ENCODE measurements at places on chromosomes 4 and X.

DNA sequence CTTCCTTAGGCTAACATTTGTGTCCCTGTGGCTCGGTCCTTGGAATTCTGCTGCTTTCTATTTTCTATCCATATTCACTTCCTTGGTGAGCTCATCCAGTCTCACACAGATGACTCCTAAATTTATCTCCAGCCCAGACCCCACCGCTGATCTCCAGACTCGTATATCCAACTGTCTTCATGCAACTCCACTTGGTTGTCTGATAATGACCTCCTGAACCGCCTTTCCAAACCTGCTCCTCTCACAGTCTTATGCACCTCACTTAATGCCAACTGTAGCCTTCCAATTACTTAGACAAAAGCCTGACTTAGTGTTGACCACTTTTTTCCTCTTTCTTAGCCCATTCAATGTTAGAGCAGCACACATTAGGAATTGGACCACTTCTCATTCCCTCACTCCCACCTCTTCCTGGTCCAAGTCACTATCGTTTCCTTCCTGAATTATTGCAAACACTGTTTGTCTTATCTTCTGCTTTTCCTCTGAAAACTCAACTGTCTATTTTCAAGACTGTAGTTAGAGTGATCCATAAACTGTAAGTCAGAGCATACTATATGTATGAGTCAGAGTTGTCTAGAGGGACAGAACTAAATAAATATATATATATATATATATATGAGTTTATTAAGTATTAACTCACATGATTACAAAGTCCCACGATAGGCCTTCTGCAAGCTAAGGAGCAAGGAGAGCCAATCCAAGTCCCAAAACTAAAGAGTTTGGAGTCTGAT, 292.5 kb downstream of the UNC5C start:
- DNase-seq: no peak

DNA sequence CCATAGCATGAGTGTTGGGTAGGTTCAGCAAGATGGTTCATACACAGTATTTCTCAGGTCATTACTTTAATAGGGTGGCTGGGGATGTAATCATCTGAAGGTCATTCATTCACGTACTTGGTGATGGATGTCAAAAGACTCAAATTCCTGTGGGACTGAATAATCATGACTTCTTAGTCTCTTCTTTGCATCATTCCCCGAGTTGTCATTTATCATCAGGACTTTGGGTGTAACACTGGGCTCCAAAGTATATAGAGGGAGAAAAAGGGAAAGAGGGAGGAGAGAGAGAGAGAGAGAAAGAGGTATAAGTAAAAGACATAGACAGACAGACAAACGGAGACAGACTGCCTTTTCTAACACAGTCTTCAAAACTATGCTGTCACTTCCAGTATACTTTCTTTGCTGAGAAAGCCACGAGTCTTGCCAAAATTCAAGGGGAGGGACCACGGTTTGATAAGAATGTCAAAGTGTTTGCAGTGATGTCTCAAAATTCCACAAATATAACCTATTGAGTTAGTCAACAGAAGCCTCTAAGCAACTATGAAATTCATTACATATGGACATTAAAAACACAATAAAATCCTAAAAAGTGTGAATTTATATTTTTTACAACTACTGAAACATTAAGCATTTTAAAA, 55.9 kb downstream of the UGT2A3 start:
- DNase-seq: no peak

DNA sequence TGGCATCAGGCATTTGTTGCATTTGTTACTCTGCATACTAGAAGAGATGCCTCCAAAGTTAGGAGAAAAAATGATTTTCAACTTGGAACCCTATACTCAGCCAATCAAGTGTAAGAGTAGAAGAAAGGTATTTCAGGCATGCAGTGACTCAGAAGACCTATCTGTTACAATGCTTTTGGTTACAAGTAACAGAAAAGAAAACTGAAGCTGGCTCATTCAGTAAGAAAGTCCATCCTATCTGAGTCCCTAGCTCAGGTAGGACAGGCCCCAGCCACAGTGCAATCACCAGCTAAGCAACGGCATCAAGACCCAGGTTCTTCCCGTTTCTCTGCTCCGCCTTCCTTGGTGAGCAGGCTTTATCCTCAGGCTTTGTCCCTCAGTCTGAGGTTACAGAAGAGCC, 23.3 kb downstream of the MECP2 start:
- no peak for DNase-seq

GRCh38 chrX:46306103-46306502, 239.1 kb downstream of the ZNF674 start:
- DNase-seq: no peak

- DNase-seq: no peak
Measured at GRCh38 chrX:24515447-24515846, 50.4 kb downstream of the PDK3 start.

- DNase-seq: no peak
Measured at GRCh38 chr4:22014222-22014741, 65.7 kb upstream of the KCNIP4 start.

GRCh38 chr4:151576627-151577026, 167.7 kb downstream of the FHIP1A start:
- no peak for DNase-seq

DNA sequence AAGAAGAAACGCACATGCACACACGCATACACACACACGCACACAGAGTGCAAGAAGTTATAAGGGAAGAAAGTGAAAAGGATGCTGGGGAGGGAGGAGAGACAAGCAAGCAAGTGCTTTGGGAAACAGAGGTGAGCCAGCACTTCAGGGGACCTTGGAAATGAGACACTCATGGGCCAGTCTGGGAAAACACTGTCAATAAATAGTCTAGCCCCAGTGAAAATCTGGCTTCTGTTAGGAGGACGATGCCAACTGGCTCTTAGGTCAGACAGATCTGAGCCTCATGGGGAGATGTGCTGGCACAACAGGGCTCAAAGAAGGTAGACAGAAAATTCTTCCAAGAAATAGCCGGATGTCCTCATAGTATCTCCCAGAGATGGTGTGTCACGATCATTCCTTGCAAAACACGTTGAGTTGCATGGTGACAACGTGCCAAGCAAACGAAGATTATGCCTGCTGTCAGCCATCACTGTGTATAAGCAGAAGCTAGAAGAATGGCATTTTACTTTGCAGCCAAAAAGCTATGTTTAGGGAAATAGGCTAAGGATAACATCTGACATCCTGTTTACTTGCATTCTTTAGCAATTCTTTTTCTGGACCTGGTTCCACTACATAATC, 557 bp upstream of the ARHGEF6 start:
- DNase-seq: no peak

GRCh38 chr4:77538144-77538543, 67.5 kb upstream of the CXCL13 start:
- DNase-seq: no peak

GRCh38 chrX:30787012-30787411, 102.0 kb downstream of the TAB3 start:
- DNase-seq: no peak
